ENCODE measurements at places on chromosomes 7 and 10.

- DNase-seq, result no peak
These were observed 57.3 kb upstream of the NRG3 start for GRCh38 chr10:81817596-81818170.

DNA sequence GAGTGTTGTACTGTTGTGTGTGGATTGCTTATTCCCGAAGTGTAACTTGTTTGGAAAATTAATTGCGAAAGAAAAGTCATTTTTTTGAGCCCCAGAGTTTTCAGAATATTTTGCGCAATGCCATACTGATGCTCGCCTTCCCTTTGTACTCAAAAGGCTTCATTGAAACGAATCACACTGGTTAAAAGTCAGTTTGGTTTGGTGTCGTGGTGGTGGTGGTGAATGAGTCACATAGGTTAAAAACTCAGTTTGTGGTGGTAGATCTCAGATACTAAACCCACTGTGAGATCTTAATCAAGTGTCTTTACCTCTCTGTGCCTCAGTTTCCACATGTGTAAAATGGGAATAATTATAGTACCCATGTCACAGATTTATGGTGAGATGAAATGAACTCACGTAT is 61.1 kb upstream of the IL6 start:
- DNase-seq, result no peak

GRCh38 chr7:30914596-30914995 is 2.9 kb downstream of the AQP1 start:
- no peak for DNase-seq

DNA sequence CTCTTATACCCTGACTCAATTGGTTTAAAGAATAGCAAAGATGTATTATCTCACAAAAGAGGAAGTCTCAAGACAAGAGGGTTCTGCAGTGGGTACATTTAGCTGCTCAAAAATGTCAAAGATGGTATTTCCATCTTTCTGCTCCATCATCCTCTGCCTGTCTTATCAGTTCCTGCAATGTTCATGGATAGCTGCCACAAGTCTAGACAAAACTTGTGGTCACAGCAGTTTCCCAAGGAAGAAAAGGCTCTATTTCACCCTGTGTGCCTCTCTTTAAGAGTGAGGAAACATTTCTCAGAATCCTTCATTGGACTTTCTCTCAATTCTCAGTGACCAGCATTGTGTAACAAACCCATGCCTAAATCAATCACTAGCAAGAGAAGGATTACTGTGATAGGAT is 634.2 kb upstream of the AUTS2 start:
- DNase-seq, result no peak

- DNase-seq, result no peak
These were observed 42.2 kb downstream of the GBF1 start for GRCh38 chr10:102287538-102287937.

GRCh38 chr10:75612904-75613684 is 181.7 kb downstream of the LRMDA start:
- no peak for DNase-seq

All from activated effector memory CD4-positive, alpha-beta T cell treated with anti-CD3 and anti-CD28 coated beads, Interleukin-2, amount 50 U/mL, for 16 hours (primary cell).